CD4-positive, alpha-beta memory T cell (primary cell): ENCODE measurements at places on chromosomes 5 and 9. TPM values are rescaled to one million over a fixed set of nuclear protein-coding genes. Genes with fewer than 3 reads are reported as not detected.

The DDX4 gene
- not detected for total RNA-seq

- no peak overlapping the region for H3K27ac ChIP-seq
- no peak for DNase-seq
Observed at GRCh38 chr5:143248822-143249579, 154.5 kb downstream of the NR3C1 start.

- H3K36me3 ChIP-seq, result no peaks in the 10 kb centered on the region
- H3K4me3 ChIP-seq, result no peak overlapping the region
- no peaks in the 10 kb centered on the region for H3K27me3 ChIP-seq
- DNase-seq, result no peak
Observed at GRCh38 chr9:77956555-77956954, 75.1 kb downstream of the GNAQ start.

The VLDLR gene
- 0.50 TPM for total RNA-seq

DNA sequence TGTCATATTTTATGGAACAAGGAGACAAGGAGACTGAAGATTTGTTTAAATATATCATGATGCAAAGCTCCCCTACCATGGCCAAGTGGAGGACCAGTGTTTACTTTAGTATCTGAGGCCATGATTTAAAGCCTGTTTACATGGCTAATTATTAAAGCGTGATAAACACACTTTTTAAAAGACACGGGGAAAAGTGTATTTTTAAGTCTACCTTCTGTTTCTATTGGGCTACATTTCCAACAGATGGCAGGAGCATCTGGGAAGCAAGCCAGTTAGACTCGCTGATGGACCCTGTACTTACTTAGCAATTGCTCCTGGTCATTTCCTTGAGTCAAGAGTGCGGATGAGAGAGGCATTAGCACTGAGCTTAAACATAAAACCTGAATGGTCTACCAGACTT lies 480.3 kb upstream of the SEMA6A start:
- no peaks in the 10 kb centered on the region for H3K27me3 ChIP-seq
- no peak for DNase-seq
- no peak overlapping the region for H3K27ac ChIP-seq
- H3K4me3 ChIP-seq, result no peak overlapping the region
- H3K4me1 ChIP-seq, result no peaks in the 10 kb centered on the region
- no peaks in the 10 kb centered on the region for H3K36me3 ChIP-seq

DNA sequence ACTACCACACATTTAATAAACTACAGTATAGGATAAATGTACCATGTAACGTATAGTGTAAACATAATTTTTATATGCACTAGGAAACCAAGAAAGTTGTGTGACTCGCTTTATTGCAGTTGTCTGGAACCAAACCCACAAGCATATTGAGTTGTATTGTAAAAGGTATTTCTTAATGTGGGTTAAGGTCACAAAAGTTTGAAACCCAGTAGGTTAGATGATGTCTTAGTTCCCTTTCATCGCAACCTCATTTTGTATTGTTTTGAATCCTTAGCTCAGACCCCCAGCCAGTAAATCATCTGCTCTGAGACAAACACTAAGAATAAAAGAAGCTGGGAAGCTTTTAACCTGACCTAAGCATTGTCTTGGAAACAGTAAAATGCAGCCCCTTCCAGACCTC lies 79.1 kb downstream of the TRIO start:
- peaks cover 3% of the 10 kb centered on the region for H3K27me3 ChIP-seq
- no peak overlapping the region for H3K27ac ChIP-seq
- no peak for DNase-seq
- H3K4me3 ChIP-seq, result no peak overlapping the region
- H3K4me1 ChIP-seq, result no peaks in the 10 kb centered on the region
- no peaks in the 10 kb centered on the region for H3K36me3 ChIP-seq

The ADRB2 gene
- 5.6 TPM for total RNA-seq

The OTP gene
- not detected for total RNA-seq

- DNase-seq, result no peak
- no peaks in the 10 kb centered on the region for H3K36me3 ChIP-seq
Observed at GRCh38 chr5:176870110-176870591, 29.0 kb downstream of the HK3 start.

The SPINK6 gene
- not detected for total RNA-seq

- DNase-seq, result peak; percentile 60
- no peaks in the 10 kb centered on the region for H3K36me3 ChIP-seq
- no peak overlapping the region for H3K27ac ChIP-seq
- H3K4me3 ChIP-seq, result no peak overlapping the region
Observed at GRCh38 chr5:112551419-112552032, 132.4 kb upstream of the EPB41L4A start.
